OCI-LY7 (cell line): ENCODE measurements at places on chromosomes 7 and 10. TPM values are rescaled to one million over a fixed set of nuclear protein-coding genes. Genes with fewer than 3 reads are reported as not detected.

The DPP6 gene
- not detected in 2 replicates for total RNA-seq

The CPN1 gene
- total RNA-seq = not detected in 2 replicates

GRCh38 chr7:5649641-5650040 is 131.8 kb downstream of the RNF216 start:
- DNase-seq = no peak

GRCh38 chr10:92387289-92387940 is 96.4 kb downstream of the MARCHF5 start:
- DNase-seq = peak; percentile 58

DNA sequence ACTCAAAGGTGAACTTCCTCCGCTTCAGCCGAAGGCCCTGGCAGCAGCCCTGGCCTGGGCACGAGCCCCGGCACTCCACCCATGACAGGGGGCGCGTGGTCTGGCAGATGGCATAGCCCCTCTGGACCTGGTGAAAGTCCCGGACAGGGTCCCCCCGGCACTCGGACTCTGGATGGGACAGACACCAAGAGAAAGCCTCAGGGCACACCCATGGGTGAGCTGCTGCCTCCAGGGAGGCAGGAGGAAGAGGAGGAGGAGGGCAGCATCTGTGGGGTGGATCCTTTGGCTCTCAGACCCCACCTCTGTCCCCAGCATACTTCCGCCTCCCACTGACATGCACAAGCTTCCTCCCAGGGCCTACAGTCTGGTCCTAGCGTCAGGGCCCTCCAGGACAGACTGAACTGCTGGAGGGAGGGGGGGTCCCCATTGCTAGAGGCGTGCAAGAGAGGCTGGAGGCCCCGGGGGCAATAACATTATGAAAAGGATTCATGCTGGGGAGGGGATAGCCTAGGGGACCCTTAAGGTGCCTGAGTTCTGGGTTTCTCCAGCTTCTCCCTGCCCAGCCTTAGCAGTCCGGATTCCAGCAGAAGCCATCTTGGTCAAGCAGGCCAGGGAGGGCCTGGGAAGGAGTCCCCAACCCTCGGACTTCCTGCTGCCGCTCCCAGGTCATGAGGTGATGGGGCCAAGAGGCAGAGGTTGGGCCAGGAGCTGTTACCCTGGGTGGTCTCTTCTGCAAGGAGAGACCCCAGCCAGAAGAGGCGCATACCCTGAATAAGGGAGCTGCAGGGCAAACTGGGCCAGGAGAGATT is 169.3 kb downstream of the LCOR start:
- DNase-seq = no peak

DNA sequence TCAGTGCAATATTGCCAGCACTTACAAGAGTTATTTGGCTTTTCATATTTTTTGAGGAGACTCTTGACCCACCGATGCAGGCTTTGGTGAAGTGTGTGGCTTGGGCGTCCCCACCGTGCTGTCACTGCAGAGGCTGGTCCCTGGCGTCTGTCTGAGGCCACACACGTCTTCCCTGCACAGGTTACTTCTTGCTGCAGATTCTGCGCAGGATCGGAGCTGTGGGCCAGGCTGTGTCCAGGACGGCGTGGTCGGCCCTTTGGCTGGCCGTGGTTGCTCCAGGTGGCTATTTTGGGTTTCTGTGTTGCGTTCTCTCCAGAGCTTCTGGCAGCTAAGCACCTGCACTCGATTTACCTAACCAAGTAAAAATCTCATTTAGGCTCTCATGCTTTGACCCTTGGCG is 18.9 kb downstream of the SUN1 start:
- no peak for DNase-seq

- DNase-seq = no peak
These were observed 264.3 kb downstream of the CACNA2D1 start for GRCh38 chr7:82179311-82179710.

DNA sequence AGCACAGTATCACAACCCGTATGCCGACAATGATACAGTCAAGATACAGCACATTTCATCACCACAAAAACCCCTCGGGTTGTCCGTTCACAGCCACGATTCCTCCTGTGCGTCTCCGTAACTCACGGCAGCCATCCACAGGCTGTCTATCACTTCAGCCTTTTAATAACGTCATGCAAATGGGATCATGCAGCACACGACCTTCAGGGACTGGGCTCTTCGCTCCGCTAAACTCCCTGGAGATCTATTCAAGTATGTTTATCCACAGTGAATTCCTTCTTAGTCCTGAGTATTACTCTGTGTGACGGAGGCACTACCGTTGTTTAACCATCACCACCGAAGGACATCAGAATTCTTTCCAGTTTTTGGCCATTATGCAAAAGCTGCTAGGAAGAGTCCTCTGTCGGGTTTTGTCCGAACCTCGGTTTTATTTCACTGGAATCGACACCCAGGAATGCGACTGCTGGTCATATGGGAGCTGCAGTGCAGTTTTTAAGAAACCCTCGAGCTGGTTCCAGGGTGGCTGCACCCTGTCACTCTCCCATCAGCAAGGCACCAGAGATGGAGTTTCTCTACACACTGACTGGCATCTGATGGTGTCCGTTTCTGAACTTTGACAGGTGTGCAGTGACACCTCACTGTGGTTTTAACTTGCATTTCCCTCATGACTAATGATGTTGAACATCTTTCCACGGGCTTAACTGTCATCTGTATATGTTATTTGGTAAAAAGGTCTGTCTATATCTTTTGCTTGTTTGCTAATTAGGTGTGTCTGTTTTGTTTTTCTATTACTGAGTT is 193.6 kb downstream of the MAD1L1 start:
- DNase-seq = peak; percentile 73

GRCh38 chr10:6416892-6417512 is 163.1 kb downstream of the PRKCQ start:
- peak; percentile 69 for DNase-seq

DNA sequence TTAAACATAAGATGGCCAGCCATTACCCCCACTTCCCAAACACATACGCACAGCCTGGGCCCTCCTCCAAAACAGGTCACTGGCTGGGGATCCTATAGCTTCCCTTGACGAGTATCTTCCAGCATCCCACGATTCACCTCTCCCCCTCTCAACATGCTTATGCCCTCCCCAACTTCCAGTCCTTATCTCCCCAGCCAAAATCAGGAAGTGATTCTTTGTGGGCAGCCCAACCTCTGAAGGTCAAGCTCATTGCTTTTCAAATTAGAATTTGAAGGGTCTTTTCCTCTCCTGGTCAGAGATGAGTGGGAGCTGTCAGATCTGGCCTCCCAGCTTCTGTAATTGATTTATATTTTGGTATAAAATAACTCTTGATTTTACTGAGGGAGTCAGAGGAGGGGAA is 133.6 kb downstream of the ATXN7L1 start:
- DNase-seq = no peak
